Right ventricle myocardium superior (tissue), 1 donor: ENCODE measurements at places on chromosomes 13 and 19. TPM values are rescaled to one million over a fixed set of nuclear protein-coding genes. Genes with fewer than 3 reads are reported as not detected.

Gene HS6ST3
- total RNA-seq = 0.56 TPM

Gene PEG3
- 7.1 TPM for total RNA-seq

Gene PLPPR3
- not detected for total RNA-seq

Gene BCAM
- total RNA-seq = 86.2 TPM

Gene NTN5
- not detected for total RNA-seq

Gene ZNF20
- 0.97 TPM for total RNA-seq

Gene PSG11
- total RNA-seq = not detected

Gene GPR4
- total RNA-seq = 5.3 TPM

Gene LENG9
- 1.1 TPM for total RNA-seq

Gene PSG6
- total RNA-seq = not detected

Gene PPM1N
- 0.75 TPM for total RNA-seq

Gene PSG4
- total RNA-seq = not detected

Gene ELOF1
- 32.7 TPM for total RNA-seq

Gene KCNJ14
- total RNA-seq = 0.24 TPM

Gene ZNF8
- 4.6 TPM for total RNA-seq

Gene CD177
- 0.32 TPM for total RNA-seq

Gene ZNF229
- 6.1 TPM for total RNA-seq

Gene ZNF607
- total RNA-seq = 7.1 TPM

Gene ZNF793
- total RNA-seq = 5.7 TPM

Gene ASF1B
- total RNA-seq = 1.00 TPM

Gene ZNF154
- total RNA-seq = 3.1 TPM

Gene CILP2
- 0.40 TPM for total RNA-seq

Gene SHC2
- 8.8 TPM for total RNA-seq

Gene WDR87
- total RNA-seq = not detected

Gene KLK15
- total RNA-seq = not detected

Gene ALOX5AP
- total RNA-seq = 8.4 TPM

Gene ADM5
- 0.67 TPM for total RNA-seq

Gene IRGC
- total RNA-seq = not detected

Gene CGB8
- total RNA-seq = not detected

Gene FCAR
- total RNA-seq = 0.30 TPM

Gene CCDC169
- 0.08 TPM for total RNA-seq

Gene NANOS3
- total RNA-seq = 1.8 TPM

Gene SRRM5
- total RNA-seq = 0.13 TPM

Gene MCF2L
- total RNA-seq = 38.1 TPM

Gene SGTA
- total RNA-seq = 56.6 TPM

Gene TNFSF13B
- 1.6 TPM for total RNA-seq
